ENCODE measurements at places on chromosomes 5 and 9.
A peak's percentile ranks its signal among the peaks of the same experiment; 100 is the strongest.

DNA sequence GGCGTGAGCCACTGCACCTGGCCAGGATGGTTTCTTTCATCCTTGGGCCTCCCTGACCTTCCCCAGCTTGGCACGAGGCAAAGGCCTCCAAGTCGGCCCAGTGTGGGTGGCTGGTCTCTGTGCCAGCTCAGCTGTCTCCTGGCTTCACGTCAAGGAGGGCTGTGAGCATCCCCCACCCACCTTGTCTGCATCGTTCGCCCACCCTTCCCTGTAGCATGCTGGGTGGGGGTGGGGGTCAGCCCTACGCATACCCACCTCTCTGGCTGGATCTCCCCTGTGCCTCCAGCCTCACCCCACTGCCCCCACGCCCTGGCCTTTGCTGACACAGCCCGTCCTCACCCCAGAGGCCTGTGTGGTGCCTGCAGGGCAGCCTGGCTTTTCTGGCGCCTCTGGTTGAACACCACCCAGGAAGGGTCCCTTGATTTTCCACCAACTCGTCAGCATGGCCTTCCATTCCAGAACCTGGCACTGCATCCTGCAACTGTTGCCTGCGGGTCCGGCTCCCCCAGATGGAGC is 8.8 kb upstream of the WDR5 start:
- no peak for DNase-seq

DNA sequence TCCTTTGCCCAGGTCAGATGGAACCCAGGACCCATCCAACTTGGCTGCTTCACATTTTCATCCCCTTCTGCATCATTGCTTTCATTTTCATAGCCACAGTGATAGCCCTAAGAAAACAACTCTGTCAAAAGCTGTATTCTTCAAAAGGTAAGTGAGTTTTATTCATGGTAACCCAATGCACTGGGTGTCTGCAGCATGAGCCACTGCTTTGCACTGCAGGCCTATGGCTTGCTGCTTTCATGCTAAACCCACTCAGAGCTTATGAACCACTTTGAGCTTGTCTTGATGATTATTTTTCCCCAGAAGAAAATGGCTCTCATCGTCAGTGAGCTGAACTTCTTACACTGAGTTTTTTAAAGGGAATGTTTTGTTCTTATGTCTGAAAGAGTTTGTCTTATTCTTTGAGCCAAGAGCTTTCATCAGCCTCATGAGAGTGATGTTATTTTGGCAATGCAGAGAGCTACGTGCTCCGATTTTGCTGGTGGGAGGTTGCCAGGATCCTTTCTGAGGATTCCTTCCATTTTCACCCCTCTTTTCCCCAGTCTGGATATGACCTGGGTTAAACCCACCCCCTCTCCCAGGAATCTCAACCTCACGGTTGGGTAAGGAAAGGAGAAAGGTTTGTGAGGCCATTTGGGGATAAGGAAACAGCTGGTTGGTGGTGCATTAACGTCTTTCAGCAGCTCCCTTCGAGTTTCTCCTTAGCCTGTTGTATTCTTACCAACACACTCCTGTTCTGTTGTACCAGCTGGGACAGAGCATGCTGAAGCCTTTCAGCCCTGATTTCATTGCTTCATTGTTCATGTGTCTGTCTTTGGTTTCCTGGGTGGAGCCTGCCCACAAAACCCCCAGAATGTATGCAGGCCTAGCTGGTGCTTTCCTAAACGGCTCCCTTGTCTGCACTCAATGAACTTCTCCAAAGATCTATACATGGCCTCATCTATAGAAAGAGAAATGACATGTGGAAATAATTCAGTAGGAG is 47.6 kb downstream of the PDCD1LG2 start:
- DNase-seq = peak; percentile 12

DNA sequence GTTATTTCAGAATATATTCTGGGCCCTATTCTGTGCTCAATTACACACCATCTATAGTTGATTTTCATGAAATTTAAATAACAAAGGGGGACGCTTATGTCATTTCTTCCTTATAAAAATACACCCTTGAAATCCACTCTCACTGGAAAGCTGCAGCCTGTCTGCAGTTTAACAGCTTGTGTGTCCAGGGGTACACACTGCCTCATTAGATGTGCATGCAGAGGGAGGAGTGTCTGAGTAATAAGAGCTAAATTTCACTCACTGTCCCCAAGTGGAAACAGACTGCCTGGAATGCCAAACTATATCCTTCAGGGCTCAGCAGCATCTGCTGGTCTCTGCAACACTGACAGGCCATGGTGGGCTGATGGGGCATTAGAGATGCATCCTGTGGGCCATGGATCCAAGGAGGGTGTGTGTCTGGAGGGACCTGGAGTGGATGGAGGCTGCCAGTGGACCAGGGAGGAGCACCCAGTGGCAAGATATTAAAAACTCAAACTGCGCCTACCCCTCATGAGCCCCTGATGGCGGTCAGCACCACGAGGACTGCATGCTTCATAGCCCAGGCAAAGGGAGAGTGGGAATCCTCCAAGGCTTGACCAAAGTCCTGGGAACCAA is 15.8 kb upstream of the TIFAB start:
- no peak for DNase-seq

- DNase-seq = no peak
These were observed 166.2 kb downstream of the PAX5 start for GRCh38 chr9:36867672-36868471.

- no peak for DNase-seq
These were observed 24.7 kb upstream of the TMEM250 start for GRCh38 chr9:136143215-136144001.

Measured in astrocyte of the spinal cord (primary cell).